Neuronal stem cell (in vitro differentiated cells): ENCODE measurements at places on chromosomes 6 and 20.

- DNase-seq = no peak
Observed at GRCh38 chr6:36834576-36835341, 4.5 kb downstream of the CPNE5 start.

- no peak for DNase-seq
Observed at GRCh38 chr20:53224851-53225250, 252.7 kb downstream of the TSHZ2 start.

GRCh38 chr6:36676141-36677058 is 2.1 kb upstream of the CDKN1A start:
- peak; percentile 21 for DNase-seq

DNA sequence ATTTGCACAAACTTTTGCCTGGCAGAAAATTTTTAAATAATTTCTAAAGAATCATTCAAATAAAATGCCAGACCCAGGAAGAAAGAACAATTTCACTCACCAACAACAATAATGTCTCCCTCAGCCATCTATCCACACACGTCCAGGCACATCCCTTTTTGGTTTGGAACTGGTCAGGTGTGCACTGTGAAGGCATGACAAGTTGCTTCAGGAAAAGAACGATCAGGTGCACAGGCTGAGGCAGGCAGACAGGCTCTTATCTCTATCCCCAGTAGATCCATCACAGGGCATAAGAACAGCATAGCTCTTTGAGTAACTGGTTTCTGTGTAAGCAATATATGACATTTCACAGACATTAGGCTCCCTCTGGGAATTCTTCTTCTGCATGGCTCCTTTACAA is 18.1 kb upstream of the NXT1 start:
- no peak for DNase-seq

- no peak for DNase-seq
Observed at GRCh38 chr6:3899970-3900439, 50.8 kb downstream of the FAM50B start.

DNA sequence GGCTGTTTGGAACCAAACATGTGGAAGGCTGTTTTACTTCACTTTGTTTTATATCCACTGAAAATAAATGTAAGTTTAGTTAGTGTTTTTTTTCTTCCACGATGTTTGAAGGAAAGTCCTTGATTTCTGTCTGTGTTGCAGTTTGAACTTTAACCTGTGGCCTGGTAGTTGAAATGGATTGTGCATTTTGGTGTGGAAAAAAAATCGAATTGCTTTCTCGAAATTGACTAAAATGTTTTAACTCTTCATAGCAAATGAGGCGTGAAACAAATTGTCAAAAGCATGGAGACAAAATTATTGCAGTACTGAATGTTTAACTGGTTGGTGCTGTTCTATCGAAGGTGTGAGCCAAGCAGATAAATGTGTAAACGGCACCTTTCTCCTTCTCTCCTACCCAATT is 24.5 kb downstream of the ARID1B start:
- no peak for DNase-seq

DNA sequence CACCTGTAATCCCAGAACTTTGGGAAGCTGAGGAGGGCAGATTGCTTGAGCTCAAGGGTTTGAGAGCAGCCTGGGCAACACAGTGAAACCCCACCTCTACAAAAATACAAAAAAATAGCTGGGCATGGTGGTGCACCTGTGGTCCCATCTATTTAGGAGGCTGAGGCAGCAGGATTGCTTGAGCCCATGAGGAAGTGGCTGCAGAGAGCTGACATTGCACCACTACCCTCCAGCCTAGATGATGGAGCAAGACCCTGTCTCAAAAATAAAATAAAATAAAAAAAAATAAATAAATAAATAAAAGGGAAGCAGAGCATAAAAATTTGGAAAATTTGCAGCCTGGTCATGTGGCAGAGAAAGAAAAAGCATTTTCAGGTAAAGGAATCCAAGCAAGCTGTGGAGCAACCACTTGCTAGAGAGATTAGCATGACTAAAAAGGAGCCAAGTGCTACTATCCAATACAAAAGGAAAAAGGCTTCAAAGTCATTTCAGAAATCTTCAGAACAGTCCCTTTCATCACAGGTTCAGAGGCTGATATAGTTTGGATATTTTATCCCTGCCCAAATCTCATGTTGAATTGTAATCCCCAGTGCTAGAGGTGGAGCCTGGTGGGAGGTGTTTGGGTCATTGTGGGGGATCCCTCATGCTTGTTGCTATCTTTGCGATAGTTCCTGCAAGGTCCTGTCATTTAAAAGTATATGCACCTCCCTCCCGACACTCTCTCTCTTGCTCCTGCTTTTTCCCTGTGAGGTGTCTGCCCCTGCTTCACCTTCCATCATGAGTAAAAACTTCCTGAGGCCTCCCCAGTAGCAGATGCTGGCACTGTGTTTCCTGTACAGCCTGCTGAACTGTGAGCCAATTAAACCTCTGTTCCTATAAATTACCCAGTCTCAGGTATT is 11.2 kb upstream of the TTK start:
- DNase-seq = no peak

DNA sequence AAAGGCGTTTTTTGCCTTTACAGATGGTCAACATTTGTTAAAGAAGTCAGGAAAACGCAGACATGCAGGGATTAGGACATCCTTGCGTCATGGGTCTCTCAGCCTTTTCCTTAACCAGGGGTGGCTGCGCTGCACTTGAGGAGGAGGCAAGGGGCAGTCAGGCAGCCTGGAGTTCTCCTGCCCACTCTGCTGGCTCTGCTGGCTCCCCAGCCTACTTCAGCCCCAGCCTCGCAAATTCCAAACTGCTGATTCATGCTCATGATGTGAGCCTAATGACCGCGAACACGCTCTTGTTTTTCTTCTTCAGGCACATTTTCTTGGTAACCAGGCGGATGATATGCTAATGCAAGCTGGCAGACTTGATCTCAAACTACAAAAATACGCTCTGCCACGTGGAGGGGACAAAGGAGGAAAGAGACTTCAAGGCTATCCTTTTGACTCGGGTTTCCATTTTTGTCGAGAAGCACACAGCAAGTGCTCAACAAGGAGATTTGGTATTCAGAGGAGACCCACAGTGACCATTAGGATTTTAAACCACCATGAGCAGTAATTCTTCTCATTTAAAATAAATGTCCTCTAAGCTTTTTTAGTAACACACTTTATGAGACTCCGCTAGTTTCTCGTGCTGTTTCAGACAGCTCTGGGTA is 290.3 kb upstream of the STXBP5 start:
- peak; percentile 65 for DNase-seq

- DNase-seq = no peak
Observed at GRCh38 chr20:59837623-59838394, 95.6 kb downstream of the SYCP2 start.

DNA sequence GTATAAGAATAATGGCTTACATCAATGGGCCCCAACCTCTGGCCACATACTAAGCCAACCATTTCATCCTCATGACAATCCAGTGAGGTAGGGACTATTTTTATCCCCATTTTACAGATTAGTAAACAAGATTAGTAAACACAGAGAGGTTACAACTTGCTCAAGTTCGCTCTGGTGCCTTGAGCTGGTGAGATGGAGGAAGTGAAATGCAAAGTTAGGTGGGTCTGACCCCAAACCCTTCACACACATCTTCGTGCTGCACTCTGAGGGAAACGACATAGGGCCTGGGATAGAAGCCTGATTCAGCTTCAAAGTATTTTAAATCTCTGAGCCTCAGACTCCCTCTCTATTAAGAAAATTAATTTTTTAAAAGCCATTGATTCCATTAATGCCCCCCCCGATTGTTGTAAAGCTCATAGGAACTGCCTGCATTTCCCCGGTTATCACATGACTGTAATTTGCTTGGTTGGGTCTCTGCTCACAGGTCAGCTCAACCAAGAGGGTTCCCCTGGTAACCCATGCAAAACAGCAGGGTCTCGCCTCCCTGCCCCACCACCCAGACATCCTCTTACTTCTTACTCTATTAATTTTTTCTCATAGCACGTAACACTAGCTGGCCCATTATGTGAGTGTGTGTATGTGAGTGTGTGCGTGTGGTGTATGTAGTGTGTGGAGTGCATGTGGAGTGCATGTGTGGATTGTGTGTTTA is 221.2 kb downstream of the MAFB start:
- DNase-seq = no peak

DNA sequence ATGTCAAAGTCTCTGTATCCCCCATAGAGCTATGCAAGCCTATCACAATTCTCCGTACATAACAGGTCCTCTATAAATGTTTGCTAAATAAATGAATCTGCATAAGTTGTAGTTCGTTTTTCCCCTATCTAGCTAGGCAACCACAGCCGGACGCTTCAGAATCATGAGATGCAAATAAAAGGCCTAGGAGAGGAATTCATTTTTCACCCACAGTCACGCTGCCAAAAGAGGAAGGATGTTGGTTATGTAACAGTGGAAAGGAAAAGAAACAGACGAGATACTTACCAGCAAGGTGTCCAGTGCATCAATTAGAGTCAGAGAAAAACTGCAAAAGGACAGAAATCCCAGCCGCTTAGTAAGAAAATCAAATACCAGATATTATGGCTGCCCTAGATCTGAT is 2.4 kb downstream of the EDEM2 start:
- no peak for DNase-seq

DNA sequence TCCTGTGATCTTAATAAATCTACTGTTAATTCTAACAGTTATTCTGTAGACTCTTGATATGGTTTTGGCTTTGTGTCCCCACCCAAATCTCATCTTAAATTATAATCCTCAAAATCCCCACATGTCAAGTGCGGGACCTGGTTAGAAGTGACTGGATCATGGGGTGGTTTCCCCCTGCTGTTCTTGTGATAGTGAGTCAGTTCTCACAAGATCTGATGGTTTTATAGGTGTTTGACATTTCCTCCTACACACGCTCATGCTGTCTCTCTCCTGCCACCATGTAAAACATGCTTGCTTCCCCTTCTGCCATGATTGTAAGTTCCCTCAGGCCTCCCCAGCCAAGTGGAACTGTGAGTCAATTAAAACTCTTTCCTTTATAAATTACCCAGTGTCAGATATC is 10.5 kb upstream of the EPB41L2 start:
- no peak for DNase-seq

GRCh38 chr6:15303162-15303919 is 57.5 kb downstream of the JARID2 start:
- no peak for DNase-seq

- DNase-seq = no peak
Observed at GRCh38 chr6:127481111-127481510, 21.9 kb upstream of the KIAA0408 start.

DNA sequence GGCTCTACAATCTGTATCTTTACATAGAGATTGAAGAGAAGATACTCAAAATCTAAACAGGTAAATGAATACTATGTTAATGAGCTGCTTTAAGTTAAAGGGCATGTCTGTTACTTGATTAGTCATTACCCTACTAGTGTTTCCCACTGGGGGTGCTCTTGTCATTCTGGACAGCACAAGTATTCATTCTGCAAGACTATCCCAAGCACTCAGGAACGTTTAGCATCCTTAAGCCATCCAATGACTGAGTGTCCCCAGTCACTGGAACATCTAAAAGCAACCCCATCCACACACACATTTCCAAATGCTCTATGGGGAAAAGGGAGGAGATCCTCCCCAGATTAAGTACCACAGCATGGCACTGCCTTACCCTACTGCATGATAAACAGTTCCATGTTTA is 25.7 kb downstream of the EZR start:
- no peak for DNase-seq

- DNase-seq = no peak
Observed at GRCh38 chr20:62922451-62922921, 3.8 kb downstream of the DIDO1 start.

GRCh38 chr6:12605888-12606345 is 110.7 kb upstream of the PHACTR1 start:
- peak; percentile 48 for DNase-seq

- no peak for DNase-seq
Observed at GRCh38 chr6:167977717-167978467, 19.6 kb upstream of the KIF25 start.

- peak; percentile 84 for DNase-seq
Observed at GRCh38 chr20:49484180-49485140, 2.0 kb upstream of the KCNB1 start.

- DNase-seq = no peak
Observed at GRCh38 chr20:36604952-36605398, 604 bp upstream of the RAB5IF start.

- DNase-seq = no peak
Observed at GRCh38 chr6:37928217-37928616, 108.7 kb downstream of the ZFAND3 start.

GRCh38 chr6:139549561-139550070 is 175.2 kb upstream of the CITED2 start:
- no peak for DNase-seq

DNA sequence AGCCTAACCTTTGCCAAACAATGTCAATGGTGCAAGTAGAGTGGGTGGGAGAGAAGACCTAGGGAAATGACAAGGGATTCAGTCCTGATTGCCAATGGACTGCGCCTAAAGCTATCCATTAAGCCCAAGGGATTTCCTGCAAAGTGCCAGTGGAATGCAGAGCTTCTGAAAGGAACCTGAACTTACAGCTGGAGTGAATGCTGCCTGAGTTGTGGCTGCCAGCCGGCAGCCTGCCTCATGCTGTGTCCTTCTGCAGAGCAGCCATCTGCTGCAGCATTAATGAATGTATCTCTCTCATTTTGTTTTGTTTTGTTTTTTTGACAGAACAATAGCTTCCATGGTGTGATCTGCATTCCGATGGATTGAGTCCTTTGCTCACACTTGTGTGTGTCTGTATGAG is 44.7 kb downstream of the SLC35F1 start:
- DNase-seq = peak; percentile 72

DNA sequence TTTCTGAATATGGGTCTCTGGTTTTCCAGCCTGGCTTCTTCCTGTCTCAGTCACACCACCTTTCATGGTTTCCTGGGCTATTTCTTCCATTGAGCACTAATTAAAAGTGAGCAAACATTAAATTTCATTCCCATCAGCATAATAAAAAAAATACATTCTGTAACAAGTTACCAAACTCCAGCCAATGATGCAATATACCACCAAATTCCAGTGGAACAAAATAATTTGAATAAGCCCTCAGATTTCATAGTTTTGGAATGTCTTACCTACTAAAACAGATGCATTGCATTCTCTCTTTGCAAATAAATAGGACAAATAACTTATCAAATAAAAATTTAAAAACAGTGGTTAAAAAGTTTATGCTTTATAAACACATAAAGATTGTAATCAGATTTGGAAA is 97.8 kb upstream of the PRDM1 start:
- no peak for DNase-seq

GRCh38 chr20:51978070-51978501 is 175.8 kb upstream of the SALL4 start:
- DNase-seq = no peak

DNA sequence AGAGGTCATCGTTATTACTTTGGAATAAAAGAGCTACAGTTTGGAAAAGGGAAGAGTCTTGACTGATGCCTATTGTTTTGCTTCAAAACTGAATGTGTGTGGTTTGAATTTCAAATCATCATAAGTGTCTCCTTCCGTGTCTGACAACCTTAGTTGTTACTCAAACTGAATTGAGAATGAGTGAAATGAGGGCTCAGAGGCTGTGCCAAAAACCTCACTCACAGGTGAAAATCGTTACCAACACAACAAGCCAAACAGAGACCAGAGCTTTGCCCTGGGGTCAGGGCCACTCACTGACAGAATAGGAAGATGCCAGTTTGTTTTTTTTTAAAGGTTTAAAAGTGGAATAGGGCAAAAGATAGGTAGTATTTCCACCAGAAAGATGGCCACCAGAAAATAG is 15.2 kb upstream of the SIRT5 start:
- no peak for DNase-seq
